Cortex of kidney (tissue), 1 donor: ENCODE measurements at places on chromosomes 2 and 18.

- no peak for DNase-seq
These were observed 77.6 kb upstream of the SEC11C start for GRCh38 chr18:59061914-59062642.

DNA sequence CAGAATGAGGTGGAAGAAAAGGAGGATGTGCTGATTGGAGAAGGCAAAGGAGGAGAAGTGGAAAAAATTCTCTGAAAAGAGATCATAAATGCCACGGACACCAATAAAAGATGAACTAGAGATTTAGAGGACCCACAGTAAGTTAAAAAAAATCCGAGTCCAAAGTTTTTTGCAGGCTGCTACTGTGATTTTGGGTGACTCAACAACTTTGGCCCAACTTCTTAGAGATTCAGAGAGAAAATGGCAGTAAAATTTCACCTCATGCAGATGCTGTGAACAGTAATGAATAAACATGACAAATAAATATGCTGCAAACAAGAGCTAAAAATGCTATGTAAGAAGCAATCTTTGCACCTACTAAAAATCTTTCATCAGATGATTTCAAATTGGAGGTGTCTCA lies 176.9 kb upstream of the SESTD1 start:
- no peak for DNase-seq

DNA sequence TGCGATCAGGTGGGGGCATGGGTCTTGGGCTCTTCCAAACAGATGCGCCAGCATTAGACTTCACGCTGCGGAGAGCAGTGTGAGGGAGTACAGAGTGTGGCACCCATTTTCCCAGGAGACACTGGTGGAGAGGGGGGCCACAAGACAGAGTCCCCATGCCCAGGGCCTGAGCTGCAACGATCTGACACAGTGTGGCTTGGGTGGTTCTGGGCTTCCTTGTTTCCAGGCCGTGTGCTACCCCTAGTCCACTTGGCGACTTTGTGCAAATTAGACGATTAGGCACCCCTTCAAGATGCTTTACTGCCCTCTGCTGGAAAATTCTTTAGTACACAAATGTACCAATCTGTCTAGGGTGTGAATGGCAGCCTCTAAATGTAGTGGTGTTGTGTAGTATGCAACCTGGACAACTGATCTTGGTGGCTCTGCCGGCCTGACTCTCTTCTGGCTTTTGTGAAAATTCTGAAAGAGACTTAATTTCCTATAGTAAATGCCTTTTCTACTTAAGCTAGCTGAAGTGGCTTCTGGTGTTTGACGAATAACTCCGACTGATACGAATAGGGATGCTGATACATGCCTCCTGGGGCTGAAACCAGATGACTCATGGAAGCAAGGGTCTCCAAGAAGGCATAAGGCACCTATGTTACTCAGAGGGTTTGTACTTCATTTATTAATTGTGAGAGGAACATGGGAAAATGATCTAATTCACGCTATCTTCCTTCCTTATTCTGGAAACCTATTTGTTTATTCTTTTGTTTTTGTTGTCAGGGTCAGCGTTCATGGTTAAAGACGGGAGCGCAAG lies 92.3 kb upstream of the SMAD2 start:
- no peak for DNase-seq

DNA sequence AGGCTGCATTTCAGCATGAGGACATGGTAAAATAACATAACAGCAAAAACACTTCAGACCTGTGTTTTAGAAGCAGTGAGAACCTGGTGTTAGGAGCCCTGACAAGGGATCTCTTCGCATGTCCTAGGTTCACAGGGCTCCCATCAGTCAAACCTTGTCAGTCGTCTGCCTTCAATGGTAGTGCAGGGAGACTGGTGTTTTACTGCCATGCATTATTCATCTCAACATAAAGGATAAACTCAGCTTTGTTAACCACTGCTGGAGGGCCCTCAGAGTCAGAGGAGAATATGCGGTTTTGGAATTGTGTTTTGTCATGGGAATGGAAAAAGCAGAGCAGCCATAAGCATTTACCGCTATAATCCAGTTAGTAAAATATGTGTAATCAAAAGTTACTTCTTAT lies 275.9 kb upstream of the GCFC2 start:
- DNase-seq = no peak

- no peak for DNase-seq
These were observed 199.2 kb downstream of the TNS1 start for GRCh38 chr2:217803653-217803960.

DNA sequence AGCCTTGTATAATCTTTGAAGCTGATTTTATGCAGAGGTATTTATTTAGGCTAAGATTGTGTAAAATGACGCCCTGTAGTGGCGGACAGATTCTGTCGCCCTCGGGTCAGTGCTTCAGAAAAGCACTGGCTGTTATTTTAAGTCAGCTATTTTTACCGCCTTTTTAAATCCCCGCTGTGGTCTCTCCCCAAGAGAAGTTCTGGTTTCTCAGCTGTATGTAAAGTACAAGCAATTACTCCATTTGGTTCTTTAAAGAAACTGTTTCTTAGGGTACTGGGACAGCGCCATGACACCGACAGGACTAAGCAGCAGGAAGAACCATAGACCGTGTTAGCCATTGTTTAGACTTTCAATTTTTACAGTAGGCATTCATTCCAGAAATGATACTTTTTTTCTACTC lies 65.0 kb downstream of the UGGT1 start:
- no peak for DNase-seq
